ENCODE measurements at places on chromosomes 13 and 19.

DNA sequence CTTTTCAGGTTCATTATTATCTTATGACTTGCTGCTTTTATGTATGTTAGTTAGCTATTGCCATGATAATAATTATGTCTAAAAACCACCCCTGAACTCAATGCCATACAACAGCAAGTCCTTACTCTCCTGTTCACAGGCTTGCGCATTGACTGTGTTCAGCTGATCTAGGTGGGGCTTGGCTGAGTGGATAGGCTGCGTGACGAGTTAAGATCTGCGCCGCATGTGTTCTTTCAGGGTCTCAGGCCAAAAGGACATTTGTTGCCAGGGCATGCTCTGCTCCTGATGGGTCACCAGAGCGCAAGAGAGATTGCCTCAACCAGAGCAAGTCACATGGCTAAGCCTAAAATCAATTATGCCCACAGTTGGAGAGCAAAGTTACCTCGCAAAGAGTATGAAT lies 859 bp downstream of the ZNF568 start:
- no peak for DNase-seq

DNA sequence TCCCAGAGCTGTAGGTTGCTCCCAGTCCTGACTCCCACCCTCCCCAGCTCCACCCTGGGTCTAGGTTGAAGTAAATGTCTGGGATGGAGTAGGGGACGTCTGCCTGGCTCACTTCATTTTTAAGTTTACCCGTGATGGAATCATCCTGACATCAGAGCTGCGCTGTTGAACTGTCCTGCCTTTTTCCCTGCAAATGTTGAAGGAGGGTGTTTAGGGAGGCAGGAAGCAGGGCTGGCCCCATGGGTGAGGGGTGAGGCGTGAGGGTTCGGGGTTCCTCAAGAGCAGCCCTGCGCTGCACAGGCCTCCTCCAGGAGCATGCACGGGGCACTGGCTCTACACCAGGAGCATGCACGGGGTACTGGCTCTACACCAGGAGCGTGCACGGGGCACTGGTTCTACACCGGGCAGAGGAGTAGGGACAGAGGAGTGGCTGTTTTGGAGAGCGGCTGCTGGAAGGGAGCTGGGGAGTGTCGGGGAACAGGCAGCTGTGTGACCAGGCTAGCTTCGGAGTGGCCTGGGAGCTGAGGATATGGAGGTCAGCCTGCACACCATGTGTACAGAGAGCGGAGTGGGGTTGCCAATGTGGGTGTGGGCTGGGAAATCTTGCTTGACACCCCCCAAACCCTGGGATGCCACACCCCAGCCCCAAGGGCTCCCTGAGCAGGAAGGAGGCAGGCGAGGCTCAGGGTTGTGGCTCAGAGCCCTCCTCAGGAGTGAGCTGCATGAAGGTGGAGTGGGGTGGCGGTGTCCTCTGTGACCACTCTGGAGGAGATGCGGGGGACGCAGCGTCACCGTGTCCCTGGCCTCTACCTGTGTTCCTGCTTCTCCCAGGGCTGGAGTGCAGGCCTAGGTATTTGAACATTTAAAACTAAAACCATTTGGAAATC lies 63.3 kb downstream of the GPR12 start:
- DNase-seq: no peak

DNA sequence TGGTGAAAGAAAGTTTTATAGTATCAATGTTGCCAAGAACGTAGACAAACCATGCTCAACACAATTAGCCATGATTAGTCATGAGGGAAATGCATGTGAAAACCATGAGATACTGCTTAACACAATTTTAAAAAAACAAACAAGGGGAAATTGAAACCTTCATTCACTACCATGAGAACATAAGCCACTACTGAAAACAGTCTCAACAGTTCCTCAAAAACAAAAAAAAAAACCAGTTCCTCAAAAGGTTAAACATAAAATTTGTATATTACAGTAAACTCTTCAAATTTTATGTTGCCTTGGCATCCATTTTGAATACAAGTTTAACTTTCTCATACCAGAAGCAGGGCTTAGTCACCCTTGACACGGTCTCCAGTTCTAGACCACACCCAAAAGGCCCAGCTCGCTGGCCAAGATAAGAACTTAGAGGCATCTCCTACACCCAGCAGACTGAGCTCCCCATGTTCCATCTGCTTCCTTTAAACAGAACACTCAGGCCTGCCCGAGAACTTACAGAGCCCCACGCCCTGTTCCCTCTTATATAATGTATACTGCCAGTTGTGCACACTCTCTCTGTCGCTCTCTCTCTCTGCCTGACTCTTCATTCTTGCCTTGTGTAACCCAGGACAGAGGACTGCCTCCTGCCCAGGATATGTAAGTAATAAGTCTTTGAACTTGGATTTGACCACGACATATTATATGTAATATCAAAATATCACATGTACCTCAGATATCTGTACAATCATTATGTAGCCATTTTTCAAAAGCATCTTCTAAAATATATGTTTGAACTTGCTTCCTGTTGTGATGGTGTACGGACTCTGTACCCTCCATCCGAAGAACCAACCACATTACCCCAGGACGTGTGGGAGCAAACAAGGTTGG lies 67.4 kb downstream of the STK24 start:
- peak; percentile 34 for DNase-seq

GRCh38 chr19:46785980-46786235 lies 2.5 kb downstream of the SLC1A5 start:
- DNase-seq: no peak

GRCh38 chr19:42542791-42543190 lies 14.5 kb upstream of the CEACAM1 start:
- DNase-seq: no peak

DNA sequence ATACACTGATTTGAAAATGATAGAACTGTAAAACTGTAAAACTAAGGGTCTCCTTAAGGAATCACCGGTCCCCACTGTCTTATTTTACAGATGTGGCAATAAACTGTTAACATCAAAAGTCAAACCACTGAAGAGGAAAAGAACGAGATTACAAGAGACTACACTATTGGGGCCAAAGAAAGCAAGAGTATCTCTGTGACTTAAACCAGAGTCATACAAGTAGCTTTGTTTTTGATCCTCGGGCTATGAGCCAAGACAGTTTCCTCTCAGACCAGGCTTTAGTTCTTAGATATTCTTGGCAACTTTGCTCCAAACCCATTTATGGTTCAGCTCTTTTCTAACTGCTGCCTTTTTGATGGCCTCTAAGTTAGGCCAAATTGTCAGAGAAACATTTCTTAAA lies 113.8 kb downstream of the TBC1D4 start:
- DNase-seq: no peak

Data from activated effector memory CD4-positive, alpha-beta T cell treated with Interleukin-2 at 50 U/mL for 16 hours (primary cell).